Thoracic aorta (tissue), 2 donors: ENCODE measurements at places on chromosomes 6 and 20.

GRCh38 chr6:35021004-35021403 is 120.1 kb downstream of the TCP11 start:
- DNase-seq, result no peak

DNA sequence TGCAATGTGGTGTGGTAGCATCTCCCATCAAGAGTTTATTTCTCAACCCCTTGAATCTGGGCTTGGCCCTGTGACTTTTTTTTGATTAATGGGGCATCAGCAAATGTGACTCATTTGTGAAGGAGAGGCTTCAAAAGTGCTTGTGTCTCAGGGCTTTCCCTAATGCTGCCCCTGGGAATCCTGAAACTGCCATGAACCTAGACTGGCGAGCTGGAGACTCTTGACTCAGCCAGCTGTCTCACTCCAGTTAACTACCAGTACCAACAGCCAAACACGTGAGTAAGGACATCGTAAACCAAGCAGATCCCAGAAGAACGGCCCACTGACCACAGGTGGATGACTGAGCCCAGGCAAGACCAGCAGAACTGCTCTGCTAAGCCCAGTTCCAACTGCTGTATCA is 72.8 kb upstream of the ADTRP start:
- DNase-seq, result no peak

DNA sequence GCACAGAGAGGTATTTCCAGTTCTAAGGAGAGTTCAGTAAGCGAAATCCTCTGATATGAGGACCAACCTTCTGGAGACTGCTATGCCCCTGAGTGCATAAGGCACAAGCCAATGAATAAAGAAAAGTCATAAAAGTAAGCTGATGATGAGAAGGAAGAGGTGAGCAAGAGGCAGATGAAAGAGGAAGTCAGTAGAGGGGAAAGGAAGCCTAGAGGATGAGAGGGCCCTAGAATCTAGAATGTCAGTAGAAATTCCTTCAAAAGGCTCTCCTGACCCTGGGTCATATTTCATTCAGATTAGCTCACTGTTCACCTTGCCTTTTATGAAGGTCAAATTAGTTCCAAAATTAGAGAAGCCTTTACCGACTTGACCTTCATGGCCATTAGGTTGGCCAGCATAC is 209.2 kb downstream of the CD83 start:
- DNase-seq, result no peak

- no peak for DNase-seq
These were observed 252.5 kb downstream of the LAMA2 start for GRCh38 chr6:129135451-129135850.

- DNase-seq, result no peak
These were observed 130.4 kb upstream of the QKI start for GRCh38 chr6:163284151-163284550.

DNA sequence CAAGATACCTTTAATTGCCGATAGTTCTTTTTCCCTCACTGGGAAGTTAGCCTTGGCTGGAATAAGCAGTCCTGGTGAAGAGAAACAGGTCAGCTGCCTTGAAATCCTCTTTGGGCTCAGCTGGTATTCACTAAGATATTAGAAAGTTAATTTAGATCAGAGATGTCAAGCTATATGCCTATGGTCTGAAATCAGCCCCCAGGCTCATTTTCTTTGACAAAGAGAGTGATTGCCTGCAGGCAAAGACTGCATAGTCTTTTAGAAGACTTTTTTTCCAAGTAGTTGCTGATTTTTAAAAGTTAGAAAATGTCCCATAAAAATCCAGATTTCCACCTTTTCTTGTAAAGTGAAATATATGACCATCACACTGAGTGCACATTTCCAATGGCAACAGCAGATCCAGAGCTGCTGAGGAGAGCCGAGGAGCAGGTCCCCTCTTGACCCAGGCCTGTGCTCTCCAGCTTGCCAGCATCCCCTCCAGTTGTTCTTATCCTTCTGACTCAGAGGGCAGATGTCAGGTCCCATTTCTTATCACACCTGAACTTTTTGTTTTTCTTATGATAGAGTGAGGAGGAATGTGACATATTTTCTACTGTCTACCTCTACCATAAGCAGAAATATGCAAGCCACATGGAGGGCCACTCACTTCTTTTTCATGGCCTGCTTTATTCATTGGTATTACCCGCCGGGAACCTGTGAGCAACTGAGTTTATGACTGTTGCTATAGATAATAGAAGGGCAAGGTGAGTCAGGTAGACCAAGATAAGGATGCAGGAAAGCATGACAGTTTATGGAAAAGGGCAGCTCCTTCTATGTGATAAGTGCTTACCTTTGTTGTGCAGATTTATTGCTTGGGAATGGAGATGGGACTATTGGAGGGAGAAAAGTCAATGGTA is 17.6 kb upstream of the L3MBTL3 start:
- DNase-seq, result no peak

GRCh38 chr6:50655848-50656453 is 57.4 kb upstream of the TFAP2D start:
- no peak for DNase-seq

DNA sequence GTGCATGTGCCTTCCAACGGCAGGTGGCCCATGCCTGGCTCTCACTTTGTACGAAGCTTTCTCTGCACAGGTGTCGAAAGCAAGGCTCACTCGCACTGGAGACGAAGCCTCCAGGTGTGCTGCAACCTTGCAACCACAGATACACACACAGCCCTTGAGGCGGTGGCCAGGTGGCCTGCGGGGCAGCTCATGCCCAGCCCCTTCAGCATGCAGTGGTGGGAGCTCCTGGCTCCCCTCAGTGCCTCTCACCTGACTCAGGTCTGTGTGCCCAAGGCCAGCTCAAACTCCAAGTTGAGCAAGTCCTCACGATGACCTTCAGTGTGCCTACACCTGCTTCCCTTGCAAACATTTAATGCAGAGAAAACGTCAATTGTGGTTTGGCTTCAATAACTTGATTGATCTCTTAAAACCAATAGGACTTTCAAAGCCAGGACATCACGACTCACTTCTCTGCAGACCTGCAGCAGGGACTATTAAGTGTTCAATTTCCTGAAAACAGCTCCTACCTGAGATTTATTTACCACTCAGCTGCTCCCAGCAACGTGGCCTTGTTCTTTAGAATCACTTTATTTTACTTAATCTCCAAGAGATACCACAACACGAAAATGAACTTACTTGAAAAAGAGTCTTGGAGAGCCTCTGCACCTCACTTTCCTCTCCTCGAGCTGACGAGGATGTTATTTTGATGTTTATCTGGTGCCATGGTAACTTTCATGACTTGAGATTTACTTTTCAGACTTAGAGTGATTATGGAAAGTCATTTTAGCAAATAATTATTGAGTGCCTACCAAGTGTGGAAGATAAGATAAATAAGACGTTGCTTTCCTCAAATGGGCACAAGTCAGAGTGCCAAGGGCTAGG is 86.3 kb downstream of the SLC22A23 start:
- DNase-seq, result no peak

- no peak for DNase-seq
These were observed 33.0 kb downstream of the HNF4A start for GRCh38 chr20:44388466-44389023.

DNA sequence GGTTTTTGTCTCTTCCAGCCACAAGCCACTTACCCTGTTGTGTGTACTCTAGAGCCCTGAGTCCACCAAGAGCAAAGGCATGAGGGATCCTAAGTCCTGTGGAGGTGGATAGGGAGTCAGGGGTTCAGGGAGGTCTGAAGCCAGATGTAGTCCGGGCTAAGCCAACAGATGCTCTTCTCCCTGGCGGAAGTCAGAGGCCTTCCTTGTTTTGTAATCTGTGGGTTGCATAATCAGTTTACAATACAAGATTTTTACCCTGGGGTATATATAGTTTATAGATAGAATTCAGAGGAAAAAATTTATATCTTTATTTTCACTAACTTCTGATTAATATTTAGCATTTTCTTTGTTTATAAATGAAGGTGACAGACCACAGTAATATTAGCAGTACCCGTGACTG is 9.2 kb downstream of the LAMP5 start:
- no peak for DNase-seq

DNA sequence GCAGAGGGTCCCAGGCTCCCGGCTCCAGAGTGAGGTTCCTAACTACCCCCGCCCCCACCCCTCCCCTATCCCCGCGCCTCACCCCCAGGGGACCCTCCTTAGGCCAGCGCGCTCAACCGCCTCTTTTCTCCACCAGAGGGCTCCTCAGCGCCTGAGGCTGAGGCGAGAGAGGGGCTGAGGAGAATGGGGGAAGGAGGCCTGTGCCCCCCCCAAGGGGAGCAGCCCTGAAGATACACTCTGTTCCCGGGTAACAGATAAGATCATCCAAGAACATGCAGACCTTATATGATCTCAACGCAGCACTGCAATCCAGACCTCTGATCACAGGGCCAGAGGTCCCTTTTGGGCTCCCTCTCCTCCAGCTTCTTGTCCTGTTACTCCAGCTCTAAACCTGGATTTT is 43.3 kb upstream of the MRPS10 start:
- DNase-seq, result no peak
